DND-41 (cell line): ENCODE measurements at places on chromosomes 6 and 20.
A peak's percentile ranks its signal among the peaks of the same experiment; 100 is the strongest.

DNA sequence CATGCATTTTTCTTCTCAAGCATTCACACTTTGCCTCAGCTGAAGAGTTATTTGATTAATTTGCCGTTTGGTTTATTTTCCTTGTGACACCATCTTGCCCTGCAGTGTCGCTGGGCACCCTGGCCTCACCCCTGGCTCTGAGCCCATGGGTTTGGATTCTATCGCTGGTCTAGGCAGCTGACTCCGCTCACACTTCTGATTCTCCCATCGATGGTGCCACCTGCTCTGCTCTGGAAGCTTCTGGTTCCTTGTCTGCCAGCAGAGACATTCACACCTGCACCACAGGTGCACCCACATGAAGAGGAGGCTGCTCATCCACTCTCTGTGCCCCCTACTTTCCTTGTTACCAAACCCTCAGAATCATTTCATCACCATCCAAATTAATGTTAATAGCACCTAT is 291.6 kb upstream of the CDH4 start:
- peak; percentile 75 for DNase-seq

DNA sequence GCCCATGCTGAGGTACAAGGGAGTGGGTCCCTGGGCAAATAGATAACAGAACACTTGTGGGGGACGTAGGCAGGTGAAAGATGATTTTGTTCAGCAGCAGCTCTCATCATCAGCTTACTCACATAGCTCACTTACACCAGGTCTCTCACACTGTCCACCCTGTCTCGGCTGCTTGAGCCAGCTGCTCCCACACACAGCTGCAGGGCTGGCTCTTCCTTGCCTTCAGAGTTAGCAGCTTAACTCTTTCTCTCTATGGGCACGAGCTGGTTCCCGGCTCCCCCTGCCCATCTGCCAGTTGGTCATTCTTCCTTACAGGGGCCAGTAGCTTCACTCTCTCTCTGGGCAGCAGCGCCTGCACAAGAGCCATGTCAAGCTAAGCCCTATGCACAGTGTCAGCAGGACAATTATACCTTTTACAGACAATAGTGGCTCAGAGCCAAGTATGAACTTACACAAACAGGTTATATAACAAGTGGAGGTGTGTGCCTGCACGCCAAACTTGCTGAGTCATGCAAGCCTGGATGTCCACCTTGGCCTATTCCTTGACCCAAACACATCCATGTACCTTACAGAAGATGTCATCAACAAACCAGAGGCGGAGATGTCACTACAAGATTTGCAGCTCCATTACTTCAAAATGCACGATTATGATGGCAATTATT is 18.7 kb downstream of the ZNF391 start:
- DNase-seq, result no peak

GRCh38 chr6:27782748-27783147 is 129.4 kb downstream of the OR2B2 start:
- no peak for DNase-seq

DNA sequence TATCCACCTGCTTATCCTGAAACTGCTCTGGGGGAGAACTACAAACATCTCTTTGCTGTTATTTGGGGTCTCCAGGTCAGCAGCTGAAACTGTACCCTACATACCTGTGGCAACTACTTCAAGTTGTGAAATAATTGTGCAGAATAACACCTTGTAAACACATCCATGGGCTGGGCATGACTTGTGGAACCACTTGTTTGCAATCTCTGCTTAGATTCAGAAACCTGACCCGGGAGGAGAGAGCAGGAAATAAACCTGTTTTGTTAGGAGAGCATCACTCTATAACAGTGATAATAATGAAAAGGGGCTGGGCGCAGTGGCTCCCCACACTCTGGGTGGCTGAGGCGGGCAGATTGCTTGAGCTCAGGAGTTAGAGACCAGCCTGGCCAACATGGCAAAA is 183.1 kb downstream of the NFATC2 start:
- DNase-seq, result no peak

DNA sequence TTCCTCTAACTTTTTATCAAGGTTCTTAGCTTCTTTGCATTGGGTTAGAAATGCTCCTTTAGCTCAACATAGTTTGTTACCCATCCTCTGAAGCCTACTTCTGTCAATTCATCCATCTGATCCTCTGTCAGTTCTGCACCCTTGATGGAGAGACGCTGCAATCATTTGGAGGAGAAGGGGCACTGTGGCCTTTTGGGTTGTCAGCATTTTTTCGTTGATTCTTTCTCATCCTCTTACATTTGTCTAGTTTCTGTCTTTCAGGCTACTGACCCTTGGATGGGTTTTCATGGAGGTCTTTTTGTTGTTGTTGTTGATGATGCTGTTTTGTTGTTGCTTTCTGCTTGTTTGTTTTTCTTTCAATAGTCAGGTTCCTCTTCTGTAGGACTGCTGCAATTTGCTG is 26.3 kb upstream of the HMGN3 start:
- DNase-seq, result no peak

DNA sequence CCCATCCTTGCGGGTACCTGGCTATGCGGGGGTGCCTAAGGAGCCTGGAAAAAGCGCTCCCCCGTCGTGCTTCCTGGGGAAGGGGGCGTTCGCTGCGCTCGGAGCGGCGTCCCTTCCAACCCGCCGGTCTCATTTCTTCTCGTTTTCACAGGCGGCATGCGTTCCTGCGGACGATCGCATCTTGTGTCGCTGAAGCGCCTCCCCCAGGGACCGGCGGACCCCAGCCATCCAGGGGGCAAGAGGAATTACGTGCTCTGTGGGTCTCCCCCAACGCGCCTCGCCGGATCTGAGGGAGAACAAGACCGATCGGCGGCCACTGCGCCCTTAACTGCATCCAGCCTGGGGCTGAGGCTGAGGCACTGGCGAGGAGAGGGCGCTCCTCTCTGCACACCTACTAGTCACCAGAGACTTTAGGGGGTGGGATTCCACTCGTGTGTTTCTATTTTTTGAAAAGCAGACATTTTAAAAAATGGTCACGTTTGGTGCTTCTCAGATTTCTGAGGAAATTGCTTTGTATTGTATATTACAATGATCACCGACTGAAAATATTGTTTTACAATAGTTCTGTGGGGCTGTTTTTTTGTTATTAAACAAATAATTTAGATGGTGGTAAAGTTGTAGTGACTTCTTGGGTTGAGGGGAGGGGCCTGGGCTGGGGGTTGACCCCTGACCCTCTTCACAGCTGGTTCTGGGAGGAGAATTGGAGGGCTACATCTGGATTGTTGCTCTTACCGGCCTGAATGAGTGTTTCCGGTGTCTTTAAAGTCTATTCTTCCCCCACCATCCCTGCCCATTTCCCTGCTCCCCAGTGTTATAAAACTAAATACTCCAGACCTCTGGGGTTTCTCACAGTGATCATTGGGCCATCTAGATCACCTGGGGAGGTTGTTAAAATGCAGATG is 1.1 kb downstream of the ID1 start:
- DNase-seq, result no peak

DNA sequence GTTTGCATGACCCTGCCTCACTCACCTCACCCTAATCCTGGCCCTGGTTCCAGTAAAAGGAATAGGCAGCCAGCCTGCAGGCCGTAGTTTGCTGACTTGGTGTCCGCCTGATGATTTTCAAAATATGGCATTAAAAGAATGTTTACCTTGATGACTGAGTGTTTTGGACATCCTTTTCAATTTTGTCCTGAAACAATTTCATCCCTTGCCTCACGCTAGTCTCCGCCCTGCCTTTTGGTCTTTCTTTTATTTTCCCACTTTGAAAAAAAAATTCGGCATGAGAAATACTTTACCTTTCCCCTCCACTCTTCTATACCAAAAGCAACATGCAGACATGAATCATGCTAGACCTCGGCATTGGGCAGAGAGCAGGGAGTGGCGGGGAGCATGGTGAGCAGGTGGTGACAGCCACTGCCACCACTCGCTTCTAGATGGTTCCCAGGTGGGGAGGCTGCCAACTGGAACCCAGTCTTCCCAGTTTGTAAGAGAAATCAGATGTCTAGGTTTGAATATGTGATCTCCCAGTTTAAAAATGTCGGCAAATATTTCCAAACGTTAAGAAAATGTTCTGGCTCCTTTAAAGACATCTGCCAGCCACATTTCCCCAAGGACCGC is 9.4 kb downstream of the CD40 start:
- no peak for DNase-seq

GRCh38 chr6:136063096-136063495 is 187.0 kb downstream of the MTFR2 start:
- no peak for DNase-seq

- DNase-seq, result no peak
These were observed 134.6 kb upstream of the EEF1E1 start for GRCh38 chr6:8236956-8237355.

GRCh38 chr20:20366876-20367574 is 879 bp upstream of the INSM1 start:
- no peak for DNase-seq

DNA sequence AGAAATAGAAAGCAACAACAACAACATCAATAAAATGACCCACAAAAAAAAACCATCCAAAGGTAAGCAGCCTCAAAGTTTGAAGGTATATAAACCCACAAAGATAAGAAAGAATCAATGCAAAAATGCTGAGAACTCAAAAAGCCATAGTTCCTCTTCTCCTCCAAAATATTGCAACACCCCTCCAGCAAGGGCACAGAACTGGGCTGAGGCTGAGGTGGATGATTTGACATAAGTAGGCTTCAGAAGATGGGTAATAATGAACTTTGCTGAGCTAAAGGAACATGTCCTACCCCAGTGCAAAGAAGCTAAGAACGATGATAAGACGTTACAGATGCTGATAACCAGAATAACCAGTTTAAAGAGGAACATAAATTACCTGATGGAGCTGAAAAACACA is 188.8 kb upstream of the BTBD3 start:
- no peak for DNase-seq
